ENCODE measurements at places on chromosomes 2 and 18.

GRCh38 chr2:21424375-21424774, 300.6 kb downstream of the TDRD15 start:
- DNase-seq = no peak

GRCh38 chr18:11667578-11667977, 21.5 kb upstream of the GNAL start:
- DNase-seq = no peak

DNA sequence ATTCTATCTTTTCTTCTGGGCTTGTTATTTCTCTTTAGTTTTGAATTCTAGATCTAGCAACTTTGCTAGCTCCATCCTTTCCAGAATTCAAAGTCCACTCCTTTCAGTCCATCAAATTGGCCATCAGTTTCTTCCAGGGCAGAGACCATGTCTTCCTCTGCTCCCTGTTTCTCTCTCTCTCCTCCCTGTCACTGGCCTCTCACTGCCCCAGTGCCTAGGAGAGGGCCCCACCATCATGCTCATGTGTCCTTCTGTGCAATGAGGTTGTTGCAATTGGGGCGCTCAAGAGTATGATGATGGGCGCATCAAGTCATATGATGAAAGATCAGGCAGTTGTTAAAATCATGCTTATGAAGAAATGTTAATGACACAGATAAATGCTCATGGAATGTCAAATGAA, 159.2 kb upstream of the HS6ST1 start:
- DNase-seq = no peak

DNA sequence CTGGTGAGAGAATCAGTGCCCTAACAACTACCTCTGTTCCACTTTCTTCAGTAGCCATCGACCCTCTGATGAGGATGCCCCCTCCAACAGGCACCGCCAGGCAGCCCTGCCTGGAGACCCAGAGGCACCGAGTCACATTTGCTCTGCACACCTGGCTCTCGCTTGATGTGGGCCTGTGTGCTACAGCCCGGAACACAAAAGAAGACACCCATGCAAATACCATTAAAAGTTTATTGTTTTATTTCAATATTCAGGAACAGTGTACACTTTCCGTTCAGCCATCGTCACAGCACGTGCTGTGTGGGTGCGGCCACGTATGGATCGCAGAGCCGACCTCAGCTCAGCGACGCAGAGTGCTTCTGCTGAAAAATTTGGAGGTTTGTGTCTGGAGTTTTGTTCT, 154.0 kb downstream of the MBP start:
- DNase-seq = no peak

DNA sequence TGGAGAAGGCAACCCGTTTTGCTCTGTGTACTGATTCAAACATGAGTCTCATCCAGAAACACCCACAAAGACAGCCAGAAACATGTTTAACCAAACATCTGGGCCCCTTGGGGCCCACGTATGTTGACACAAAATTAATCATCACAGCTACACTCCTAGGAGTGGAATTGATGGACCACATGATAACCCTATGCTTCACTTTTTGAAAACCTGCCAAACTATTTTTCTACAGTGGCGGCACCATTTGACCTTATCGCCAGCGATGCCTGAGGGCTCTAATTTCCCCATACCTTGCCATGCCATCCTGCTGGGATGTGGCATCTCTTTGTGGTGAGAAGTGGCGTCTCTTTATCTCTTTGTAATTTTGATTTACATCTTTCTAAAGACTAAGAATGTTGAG, 38.5 kb downstream of the PSMG2 start:
- no peak for DNase-seq

DNA sequence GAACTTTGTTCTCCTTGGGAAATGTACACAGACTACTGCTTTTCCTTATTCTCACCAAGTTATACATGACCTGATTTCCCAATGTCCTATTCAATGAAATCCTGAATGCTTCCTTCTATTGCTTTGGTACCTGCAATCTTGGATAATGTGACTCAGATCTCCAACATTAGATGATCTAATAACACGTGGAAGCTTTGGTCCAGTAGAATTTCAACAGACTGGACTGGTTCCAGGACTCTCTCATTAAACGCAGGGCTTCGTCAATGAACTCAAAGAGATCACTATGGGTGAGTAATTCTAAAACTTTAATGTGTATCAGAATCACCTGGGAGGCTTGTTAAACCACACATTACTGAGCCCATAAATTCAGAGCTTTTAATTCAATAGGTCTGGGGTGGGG, 413.6 kb upstream of the KCNH7 start:
- DNase-seq = no peak

- no peak for DNase-seq
These were observed 253.3 kb downstream of the EXOC6B start for GRCh38 chr2:72572501-72572900.

DNA sequence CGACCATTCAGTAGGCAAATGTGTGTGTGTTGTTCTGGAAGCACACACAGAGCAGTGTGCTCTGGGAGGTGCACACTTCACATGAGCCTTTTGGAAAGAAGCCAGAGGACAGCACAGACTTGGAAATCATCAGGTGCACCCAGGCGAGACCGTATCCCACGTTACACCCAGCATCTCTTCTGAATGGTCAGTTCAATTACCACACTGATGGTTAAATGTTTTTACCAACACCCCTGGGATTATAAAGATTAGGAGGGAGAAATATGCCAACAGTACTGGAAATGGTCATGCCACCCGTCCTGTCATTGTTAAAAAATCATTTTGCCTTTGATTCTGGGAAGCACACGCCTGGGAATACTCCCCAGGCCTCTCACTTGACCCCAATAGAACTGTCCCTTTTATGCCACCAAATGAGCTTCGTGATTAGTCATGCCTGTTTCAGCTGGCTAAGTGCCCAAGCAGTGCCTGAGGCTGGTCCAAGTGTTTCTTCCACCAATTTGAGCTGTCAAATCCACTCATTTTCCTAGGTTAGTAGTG, 183.7 kb downstream of the NRP2 start:
- no peak for DNase-seq

DNA sequence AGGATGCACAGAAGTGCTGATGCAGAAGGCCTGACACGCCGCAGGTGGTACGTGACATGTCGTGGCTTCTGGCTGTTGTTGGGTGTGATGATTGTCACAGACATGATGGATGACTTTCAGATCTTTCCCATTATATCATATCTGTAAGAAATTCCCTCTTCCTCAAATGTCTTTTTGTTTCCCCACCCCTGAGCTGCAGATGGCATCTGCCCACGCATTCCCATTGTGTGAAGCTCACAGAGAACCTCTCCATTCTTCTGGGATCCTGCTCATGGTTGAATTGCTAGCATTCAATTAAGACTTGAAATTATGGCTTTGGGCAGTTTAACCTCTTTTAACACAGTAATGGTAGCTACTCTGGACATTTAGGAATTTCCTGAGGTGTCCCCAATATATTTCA, 28.3 kb upstream of the EPHA4 start:
- DNase-seq = no peak

DNA sequence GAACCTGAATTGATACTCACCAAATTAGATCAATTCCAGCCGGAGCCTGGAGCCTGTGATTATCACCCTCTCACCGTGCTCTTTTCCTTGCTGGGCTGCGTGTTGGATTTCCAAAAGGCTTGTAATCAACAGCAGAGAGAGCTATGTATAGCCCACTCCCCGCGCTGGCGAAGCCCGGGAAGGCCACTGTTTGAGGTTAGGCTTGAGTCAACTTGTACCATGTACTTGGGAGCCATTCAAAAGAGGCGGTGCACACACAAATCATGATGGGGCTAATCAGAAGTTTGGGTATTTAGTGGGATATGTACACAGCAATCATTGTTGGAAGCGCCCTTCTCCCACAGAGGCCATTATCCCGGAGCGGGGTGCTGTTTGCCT, 151.6 kb downstream of the GLI2 start:
- DNase-seq = no peak

- DNase-seq = no peak
These were observed 177.6 kb downstream of the MTX2 start for GRCh38 chr2:176446718-176447414.

DNA sequence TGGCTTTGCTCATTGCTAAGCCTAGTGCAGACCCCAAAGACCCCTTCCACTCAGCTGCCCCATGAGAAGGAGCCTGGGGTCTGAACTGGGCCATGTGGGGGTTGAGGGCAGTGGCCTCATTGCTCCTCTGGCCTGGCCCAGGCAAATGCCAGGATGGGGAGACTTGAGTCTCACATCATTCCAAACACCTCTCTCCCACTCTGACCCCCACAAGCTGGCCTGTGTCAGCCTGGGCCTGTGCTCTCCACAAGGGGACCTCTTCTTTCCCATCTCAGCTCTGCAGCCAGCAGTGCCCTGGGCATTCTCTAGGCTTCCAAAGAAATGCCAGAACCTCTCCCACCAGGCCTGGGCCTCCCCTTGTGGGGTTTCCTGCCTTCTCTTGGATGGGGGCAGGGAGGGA, 45.8 kb upstream of the OTOF start:
- DNase-seq = no peak

DNA sequence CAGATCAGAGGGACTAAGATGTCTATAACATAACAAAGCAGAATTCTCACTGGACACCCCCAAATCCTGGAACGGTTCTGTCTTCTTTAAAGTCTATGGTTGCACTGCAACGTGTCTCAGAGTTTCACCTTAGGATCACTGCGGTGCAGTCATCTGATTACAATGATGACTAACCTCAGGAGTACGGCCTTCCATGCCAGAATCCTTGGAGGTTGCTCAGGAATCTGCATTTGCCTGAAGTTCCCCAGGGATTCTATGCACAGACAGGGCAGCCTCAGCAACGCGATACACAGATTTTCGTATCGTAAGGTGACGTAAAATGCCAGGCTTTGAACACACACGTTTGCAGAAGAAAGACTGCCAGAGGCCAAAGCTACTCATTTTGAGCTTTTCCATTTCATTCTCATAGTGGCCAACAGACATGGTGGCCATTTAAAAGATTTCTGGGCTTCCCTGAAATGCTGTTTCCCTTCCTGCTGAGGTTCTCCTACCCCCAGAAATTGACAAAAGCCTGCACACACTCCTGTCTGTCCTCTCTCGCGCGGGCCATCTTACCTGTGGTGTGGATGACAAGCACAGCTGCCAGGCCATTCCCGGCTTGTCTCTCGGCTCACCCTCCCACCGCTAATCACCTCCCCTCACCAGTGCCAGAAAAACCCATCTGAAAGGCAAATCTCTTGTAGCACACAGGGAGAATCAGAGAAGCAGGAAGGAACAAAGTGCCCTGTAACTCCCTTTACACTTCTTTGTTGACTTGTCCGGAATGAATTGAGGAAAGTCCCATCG, 148.8 kb downstream of the ACKR3 start:
- no peak for DNase-seq

DNA sequence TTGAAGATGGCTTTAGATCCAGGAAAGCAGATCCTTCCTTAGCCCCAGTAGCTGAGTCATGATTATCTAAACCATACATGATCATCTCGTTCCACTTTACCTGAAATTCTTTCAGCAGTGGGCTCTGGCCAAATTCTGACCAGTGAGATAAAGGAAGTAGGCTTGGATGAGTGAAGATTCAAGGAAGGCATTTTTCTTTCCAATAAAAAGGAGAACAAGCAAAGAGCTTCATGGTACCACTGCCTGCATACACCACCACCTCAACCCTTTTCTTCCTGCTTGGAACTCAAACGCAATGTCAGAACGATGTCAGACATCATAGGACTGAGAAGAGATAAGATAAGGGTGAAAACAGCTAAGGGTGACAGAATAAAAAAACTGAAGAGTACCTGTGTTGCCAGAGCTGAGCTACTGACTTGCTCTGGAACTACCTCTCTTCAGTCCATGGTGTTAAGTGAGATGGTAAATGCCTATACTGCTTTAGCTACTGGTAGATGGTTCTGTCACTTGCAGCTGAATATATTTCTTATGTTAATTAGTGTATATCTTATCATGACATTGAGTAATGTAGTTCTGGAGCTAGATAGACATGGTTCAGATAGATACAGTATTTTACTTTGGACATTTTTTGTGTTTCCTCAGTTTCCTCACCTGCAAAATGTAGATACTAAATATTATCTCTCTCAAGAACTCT, 58.7 kb upstream of the ACVR1 start:
- no peak for DNase-seq

GRCh38 chr2:26767129-26767528, 3.0 kb downstream of the SLC35F6 start:
- DNase-seq = no peak

DNA sequence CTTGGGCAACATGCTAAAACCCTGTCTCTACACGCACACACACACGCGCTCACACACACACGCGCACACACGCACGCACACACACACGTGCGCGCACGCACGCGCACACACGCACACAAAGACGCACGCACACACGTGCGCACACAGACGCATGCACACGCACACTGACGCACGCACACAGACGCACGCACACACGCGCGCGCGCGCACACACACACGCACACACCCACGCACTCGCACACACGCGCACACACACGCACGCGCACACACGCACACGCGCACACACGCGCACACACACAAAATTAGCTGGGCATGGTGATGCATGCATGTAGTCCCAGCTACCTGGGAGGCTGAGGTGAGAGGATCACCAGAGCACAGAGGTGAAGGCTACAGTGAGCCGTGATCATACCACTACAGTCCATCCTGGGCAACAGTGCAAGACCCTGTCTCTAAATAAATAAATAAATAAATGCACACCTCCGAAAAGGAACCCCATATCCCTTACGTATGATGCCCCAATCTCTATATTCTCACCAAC, 8.1 kb upstream of the IAH1 start:
- DNase-seq = no peak

DNA sequence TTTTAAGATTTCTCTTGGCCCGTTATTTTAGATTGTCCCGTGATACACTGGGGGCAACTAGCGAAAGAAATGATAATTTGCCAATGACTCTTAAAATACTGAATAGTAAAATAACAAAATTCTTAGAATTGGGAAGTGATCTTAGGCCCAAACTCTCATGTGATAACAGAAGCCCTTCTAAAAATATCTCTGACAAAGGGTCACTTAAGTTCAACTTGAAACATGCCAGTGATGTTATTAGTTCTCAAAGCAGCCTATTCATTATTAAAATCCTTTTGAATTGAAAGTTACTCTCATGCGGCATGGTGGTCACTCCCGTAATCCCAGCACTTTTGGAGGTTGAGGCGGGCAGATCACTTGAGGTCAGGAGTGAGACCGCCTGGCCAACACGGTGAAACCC, 920.9 kb downstream of the NRXN1 start:
- DNase-seq = no peak

DNA sequence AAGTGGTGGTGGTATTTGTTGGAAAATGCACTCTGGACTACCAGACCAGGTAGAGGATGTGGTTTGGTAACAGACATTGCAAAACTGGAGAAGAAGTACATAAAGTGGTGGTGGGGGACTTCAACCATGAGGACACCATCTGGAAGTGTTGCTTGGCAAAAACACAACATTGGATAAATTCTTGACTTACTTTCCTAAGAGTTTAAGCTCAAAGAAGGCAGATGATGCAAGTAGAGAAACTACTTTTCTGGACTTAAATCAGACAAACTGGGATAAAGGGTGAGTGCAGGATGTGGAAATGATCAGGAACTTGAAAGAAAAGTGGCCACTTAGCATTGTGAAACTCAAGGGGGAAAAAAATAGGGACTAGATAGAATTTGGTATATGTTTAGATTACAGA, 487.4 kb downstream of the ZEB2 start:
- no peak for DNase-seq
